ENCODE measurements at places on chromosomes 12 and 14.

DNA sequence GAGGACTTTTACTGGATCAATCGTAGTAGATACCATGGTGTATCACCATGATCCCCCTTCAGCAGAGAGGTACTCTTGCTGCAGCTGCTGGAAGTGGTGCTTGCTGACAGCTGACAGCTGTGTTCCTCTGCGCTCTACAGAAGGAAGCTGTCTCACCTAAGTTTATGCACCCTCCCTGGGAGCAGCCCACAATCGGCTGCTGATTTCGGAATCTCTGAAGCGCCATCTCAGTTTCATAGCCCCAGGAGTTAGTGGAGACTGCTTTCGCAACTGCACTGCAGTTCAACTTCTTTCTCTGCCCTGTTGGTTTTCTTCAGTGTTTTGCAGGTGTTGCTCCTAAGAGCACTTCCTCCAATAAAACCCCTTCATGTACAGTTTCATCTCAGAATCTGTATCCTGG, 237.9 kb downstream of the PAWR start:
- DNase-seq: no peak

GRCh38 chr14:73146111-73146510, 9.8 kb downstream of the PSEN1 start:
- no peak for DNase-seq

DNA sequence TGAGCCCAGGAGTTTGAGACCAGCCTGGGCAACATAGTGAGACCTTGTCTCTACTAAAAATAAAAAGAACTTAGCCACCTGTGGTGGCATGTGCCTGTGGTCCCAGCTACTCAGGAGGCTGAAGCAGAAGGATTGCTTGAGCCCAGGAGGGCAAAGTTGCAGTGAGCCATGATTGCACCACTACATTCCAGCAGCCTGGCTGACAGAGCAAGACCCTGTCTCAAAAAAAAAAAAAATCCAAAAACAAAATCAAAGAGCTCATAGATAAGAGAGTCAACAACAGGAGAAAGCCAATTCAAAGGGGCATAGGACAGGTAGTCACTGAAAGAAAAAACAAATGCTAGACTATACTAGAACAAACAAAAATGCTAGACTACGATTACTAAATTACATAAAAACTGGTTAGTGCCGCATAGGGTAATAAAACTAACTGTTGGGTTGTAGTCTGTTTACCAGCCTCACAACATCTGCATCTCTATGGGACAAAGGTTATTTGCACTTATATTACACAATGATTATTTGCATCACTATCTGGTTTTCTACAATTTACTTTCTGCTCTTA, 16.6 kb upstream of the EEA1 start:
- no peak for DNase-seq

- DNase-seq: no peak
Observed at GRCh38 chr14:90639641-90640040, 176.6 kb downstream of the TTC7B start.

Data from Jurkat, Clone E6-1 (cell line).